ENCODE measurements at places on chromosomes 11 and 22. TPM values are rescaled to one million over a fixed set of nuclear protein-coding genes. Genes with fewer than 3 reads are reported as not detected.

Gene VWCE
- 10.7 TPM for total RNA-seq

Gene PITPNM1
- 46.9 TPM for total RNA-seq

Gene GNAZ
- total RNA-seq: 2.9 TPM

Gene FAM180B
- total RNA-seq: 0.52 TPM

Gene SAA2
- not detected for total RNA-seq

Gene ZNF408
- 14.5 TPM for total RNA-seq

Gene ZDHHC13
- 11.6 TPM for total RNA-seq

Gene OSM
- total RNA-seq: not detected

Gene CACNA1I
- 0.03 TPM for total RNA-seq

Gene MUC2
- total RNA-seq: not detected

Gene MMP10
- not detected for total RNA-seq

Gene YPEL4
- 0.24 TPM for total RNA-seq

DNA sequence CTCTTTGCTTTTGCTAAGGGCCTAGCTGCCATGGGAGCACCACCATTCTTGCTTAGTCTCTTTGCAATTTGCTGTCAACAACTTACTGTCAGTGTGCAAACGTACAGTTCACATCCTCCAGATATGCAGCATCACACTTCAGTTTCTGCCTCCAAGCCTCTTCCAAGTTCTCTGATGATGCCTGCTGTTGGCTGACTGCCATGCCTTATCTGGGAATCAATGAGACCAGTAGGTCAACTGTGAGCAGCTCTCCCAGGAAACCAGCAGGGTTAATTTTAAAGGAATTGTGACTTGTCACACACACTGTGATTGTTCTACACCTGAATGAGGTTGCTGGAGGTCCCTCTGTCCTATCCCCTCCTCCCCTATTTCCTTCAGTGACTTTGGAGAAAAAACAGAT, 56.0 kb downstream of the COPB1 start:
- DNase-seq: no peak

GRCh38 chr22:38721551-38721950, 15.8 kb downstream of the GTPBP1 start:
- no peak for DNase-seq

DNA sequence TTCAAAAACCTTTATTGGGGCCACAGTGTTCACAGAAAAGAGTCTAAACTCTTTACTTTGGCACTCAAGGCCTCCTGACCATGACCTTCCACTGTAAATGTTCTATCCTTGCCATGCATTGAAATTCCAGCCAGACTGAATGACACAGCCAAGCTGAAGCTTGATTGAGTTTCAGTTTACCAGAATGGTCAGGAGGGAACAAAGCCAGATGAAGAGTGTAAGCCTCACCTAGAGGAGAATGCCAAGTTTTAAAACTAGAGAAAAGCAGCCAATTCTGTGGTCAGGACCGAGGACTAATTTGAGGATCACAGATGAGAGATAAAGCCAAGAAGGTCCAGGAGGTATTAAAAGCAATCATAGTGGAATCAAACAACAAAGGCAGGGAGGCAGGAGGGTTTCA, 215.3 kb downstream of the KCNA4 start:
- no peak for DNase-seq

GRCh38 chr22:42364604-42365110, 67.5 kb downstream of the NFAM1 start:
- DNase-seq: no peak

DNA sequence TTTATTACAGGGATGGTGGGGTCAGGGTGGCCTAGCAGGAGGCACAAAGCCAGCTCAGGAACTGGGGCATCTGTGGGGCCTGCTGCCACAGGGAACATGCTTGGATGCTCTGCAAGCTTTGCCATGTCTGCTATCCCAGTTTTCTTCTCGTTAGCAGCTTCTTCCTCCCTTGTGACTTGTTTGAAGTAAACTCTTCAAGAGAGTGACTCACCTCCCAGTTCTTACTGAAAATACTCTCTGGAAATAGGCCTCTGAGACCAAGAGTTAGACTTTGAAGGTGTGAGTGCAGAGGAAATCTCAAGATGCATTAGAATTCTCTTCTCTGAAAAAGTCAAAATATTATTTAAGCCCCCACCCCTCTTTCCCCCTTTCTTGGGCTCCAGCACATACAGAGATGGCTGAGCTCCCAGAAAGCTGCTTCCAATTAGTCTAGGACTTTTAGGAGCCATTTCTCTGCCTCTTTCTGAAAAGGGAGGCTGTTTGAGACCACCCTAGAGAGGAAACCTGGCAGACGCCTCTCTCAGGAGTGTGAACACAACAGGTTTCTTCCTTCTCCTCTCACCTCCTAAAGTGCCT, 15.1 kb downstream of the CWC15 start:
- no peak for DNase-seq

- DNase-seq: no peak
Observed at GRCh38 chr11:3837793-3838192, 3.0 kb downstream of the RHOG start.

GRCh38 chr11:6727971-6728760, 43.6 kb downstream of the OR2AG2 start:
- DNase-seq: no peak

GRCh38 chr11:103980108-103980507, 56.3 kb upstream of the DDI1 start:
- DNase-seq: no peak

GRCh38 chr11:15189641-15190365, 75.1 kb downstream of the INSC start:
- no peak for DNase-seq

GRCh38 chr11:44266056-44266780, 43.7 kb downstream of the ALX4 start:
- DNase-seq: no peak

GRCh38 chr11:111938687-111939160, 1.6 kb downstream of the DIXDC1 start:
- peak; percentile 44 for DNase-seq

DNA sequence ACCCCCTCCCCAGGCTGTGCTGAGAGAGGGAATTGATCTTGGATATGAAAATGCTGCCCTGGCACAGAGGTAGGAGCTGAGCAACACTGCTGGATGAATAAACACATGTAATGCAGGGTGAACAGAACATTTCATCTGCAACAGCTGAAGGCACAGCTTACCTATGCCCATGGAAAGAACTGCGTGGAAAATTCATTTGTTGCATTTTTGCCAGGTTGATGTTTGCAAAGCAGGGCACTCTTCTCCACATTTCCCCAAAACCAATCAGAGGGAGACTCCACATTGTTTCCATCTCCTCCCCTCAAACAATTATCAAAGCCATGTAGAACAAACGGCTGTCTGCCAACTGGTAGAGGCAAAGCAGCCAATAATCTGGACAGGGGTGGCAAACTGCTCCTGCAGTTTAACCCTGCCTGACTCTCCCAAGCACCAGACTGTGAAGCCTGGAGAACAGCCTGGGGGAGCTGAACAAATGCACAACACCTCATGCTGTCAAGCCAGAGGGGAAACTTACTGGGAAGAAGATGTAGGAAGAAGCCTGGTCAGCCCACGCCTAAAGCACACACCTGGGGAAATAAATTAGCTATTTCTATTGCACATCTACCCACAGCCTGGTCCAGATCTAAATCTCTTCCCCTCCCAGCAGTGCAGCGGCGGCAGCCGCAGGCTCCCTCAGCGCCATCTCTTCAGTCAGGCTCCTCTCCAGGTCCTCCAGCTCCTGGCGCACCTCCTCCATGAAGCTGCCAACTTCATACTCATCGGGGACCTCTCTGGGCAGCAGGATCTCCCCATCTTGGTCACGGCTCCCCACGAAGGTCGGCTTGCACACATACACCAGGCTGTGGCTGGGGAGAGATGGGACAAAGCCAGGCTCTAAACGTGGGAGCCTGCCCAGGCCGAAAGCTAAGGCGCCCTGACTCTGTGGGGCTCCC, 44.3 kb downstream of the DKK3 start:
- DNase-seq: no peak

GRCh38 chr11:12240677-12241076, 130.3 kb downstream of the MICAL2 start:
- DNase-seq: no peak

DNA sequence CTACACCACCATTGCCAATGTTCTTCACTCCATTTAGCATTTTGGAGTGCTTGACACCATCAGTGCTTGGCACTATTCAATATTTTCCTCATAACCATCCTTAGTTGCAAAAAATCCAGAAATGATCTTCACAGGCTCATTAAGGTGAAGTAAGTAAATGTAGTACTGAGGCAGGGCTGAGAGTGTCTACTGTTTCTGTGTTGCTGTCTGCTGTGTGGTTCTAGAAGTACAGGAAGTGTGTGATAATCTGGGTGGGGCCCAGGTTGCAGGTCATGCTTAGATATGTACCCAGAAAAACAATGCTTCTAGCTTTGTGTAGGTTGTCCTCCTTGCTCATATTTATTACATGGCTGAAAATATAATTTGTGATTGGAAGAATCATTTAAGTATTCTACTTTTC, 411.8 kb upstream of the CCDC179 start:
- DNase-seq: no peak

DNA sequence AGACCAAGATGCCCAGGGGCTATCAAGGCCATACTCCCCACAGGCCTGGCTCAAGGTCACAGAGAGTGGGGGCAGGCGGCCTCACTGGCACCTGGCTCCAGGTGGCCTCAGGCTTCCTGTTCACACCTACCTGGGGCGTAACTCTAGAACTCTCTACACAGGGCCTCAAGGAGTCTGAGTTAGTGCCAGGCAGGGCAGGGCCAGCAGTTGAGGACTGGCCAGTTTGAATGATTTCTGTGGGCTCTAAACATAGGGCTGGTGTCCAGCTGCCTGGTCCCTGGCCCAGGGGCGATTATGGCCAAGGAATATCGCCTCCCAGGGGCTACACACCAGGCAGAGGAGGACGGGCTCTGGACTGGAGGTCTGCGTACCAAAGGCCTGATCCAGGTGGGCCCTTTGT, 79.2 kb downstream of the WNT7B start:
- no peak for DNase-seq

DNA sequence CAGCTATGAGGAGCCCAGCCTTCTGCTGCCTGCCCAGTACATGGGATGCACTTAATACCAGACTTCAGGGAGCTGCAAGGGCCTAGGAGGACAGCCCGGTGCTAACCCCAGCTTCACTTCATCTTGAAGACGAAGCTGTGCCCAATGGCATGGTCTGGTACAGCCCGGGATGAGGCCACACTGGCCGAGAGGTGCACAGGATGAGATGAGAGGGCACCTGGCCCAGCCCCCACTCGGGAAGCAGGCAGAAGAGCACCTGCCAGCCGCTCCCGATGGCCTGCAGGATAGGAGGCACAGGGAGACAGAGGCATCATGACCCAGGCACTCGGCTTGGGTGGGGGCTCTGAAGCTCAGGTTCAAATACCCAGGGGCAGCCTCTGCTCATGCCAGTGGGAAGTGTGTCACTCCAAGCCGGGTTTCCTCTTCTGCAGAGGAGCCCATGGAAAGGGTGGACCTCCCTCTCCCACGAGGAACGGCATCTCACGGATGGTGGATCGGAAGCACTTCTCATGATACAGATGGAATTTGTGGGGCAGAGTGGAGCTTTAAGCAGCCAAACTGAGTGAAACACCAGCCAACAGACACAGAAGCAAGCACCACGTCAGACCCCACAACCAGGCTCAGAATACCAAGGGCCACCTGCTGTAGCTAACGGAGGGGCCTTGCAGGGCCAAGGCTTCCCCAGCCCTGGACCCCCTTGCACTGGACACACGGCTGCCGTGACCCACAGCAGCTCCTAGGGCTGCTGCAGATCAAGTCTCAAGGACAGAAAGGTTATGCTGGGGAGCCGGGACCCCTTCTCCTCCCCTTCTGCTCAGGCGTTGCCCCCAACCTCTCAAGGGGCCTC, 875.2 kb downstream of the BRD1 start:
- peak; percentile 75 for DNase-seq

DNA sequence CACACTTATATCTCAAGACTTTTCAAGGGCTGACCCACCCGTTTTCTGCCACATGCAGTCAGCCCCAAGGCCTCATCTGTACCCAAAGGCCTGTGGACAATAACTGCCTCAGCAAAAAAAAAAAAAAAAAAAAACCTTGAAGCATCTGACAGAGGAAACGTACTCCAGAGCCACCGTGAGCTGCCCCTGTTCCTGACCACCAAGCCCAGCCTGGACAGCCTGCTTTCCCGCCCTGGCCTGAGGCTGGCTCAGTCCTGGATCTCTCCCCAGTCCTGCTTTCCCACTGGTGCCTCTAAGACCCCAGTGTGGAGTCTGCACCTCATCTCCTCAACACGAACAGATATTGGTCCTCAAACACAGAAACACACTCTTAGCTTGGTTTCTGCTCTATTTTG, 66.5 kb downstream of the SLC35F2 start:
- DNase-seq: no peak

DNA sequence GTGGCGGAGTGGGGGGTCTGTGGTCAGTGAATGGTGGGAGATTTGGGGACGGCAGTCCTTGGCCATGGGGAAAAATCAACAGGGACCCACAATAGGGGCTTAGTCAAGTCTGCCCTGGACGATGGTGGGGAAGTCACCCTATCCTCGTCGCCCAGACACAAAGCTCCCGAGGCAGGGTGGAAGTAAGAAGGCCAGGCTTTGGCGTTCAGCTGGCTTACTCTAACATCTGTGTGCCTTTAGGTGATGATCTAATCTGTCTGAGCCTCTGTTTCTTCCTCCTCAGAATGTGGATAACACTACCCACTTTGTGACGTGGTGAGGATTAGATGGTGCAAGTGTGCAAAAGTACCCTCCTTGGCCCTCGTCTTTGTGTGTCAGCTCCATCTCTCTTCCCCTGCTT, 192.2 kb downstream of the ST3GAL4 start:
- no peak for DNase-seq

- peak; percentile 82 for DNase-seq
Observed at GRCh38 chr11:73141031-73141308, 1.1 kb downstream of the FCHSD2 start.

DNA sequence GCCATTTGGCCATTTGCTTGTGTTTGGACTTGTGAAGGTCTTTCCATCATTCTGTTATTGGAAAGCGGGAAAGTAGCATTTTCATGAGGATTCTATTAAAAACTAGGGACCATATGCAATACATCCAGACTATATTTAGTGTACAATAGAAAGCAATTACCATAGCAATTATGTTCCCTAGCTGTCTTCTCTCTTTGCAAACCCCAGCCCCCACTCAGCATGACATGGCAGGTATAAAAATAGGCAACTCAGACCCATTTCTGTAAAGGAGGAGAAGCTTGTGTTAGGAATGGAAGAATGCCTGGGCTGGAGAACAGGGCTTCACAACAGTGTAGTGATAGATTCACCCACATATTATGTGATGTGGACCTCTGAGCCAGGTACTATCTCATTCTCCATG, 12.4 kb downstream of the OR51B6 start:
- DNase-seq: no peak

DNA sequence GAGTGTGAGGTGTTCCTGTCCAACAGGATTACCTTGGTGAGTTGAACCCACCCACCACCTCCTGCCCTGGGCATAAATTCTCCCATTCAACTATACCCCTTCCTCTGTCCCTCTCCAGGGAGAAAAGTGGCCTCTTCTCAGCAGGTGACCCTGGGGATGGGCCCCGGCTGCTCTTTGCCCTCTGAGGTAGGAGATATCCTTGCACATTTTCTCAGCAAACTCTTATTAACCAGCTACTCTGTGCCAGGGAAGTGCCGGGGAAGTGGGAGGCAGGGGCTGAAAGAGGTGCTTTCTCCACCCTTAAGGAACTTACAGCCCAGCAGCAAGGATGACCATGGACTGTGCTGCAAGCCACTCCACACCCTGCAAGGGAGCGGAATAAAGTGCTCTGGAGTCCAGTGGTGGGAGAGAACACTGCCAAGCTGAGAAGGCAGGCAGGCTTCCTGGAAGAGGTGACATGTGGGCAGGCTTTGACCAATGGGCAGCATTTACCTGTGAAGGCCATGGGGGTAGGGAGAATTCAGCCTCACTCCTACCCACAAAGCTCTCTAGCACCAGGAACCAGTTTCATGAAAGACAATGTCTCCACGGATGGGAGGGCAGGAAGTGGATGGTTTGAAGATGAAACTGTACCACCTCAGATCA, 21.9 kb upstream of the OAF start:
- no peak for DNase-seq

GRCh38 chr11:125263268-125263790, 98.8 kb downstream of the PKNOX2 start:
- DNase-seq: peak; percentile 99

Data from osteocyte (in vitro differentiated cells).